ENCODE measurements at places on chromosomes 12 and 14.

DNA sequence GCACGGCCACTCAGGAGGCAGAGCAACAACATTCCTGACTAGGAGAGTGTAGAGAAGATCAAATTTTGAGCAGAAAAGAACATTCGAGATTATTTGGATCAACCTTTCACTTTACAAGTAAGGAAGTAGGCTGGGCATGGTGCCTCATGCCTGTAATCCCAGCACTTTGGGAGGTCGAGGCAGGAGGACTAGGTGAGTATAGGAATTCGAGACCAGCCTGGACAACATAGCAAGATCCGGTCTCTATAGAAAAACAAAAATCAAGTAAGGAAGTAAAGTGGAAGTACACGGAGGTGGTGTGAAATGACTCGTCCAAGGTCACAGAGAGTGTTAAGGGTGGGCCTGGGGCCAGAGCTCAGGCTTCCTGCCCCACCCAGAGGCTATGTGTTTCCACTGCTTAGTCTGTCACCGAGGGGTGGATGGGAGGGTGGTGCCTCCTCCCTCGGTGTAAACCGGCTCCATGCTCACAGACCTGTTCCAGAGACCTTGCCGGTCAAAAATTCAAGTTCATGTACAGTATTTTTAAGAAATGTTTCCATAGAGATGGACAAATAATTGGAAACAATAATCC is 51.9 kb downstream of the MAP1LC3B2 start:
- DNase-seq: no peak

DNA sequence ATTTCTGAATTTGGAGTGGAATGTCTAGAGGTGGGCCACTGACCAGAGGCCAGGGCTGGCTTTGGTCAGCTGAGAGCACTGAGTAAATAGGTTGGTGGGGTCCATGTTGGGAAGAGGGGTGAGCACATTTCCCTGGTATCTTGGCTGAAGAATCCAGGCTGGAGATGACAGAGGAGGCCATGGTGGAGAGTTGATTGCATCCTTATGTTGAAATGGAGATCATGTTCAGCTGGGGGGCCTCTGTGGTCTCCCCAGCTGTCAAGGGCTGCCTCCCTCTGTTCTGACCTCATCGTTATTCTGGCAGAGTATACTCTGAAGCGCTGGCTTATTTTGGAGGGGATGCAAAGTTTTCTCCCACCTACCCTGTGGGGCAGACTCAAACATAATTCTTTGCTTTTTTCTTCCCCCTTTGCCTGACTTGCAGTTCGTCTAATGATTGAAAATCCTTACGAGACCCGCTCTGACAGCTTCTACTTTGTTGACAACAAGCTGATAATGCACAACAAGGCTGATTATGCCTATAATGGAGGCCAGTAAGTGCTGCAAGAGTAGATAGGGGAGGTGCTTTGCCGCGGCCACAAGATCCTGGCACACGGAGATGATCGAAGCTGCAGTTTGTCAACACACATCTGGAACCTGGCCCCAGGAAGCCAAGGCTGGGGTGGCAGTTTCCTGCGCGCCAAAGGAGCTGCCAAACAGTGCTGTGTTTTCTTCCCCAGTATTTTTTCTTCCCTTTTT is 6.0 kb upstream of the ACADS start:
- DNase-seq: no peak

DNA sequence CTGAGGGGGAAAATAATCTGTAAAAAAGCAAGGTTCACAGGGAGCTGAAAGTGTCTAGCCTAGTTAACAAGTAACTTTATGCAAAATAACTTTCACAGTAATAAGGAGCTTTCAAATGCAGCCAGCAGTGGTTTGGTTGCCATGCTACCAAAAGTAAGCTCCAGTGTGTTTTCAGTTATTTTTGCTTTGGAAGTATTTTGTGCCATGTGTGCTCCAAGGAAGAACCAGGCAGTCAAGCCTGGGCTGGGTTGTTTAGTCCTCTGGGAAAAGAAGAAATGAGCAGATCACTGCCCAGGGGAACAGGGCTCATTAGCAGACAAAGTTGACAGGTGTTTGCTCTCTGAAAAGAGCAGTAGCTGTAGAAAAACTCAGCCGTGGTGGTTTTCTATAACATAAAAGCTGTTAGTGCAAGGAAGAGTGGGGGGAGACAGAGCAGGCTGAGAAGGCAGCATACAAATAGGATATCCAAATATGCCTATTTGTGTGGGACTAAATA is 92.8 kb upstream of the TMTC2 start:
- no peak for DNase-seq

DNA sequence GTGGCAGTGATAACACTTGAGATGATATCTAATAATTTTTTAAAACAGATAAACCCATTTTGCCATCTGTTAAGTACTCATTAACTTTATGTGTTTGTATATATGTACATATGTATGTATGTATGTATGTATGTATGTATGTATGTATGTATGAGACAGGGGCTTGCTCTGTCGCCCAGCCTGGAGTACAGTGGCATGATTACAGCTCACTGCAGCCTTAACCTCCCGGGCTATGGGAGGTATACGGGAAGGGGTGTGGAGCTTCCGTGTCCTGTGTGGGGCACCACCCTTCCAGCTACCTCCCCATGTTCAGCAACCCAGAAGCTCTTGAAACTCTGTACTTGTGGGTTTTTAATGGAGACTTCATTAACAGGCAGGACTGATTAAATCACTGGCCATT is 116.9 kb downstream of the SCFD1 start:
- DNase-seq: no peak

GRCh38 chr12:72471806-72472205 is 199.6 kb downstream of the TRHDE start:
- no peak for DNase-seq

GRCh38 chr14:77206877-77207389 is 25.3 kb downstream of the TMEM63C start:
- DNase-seq: no peak

DNA sequence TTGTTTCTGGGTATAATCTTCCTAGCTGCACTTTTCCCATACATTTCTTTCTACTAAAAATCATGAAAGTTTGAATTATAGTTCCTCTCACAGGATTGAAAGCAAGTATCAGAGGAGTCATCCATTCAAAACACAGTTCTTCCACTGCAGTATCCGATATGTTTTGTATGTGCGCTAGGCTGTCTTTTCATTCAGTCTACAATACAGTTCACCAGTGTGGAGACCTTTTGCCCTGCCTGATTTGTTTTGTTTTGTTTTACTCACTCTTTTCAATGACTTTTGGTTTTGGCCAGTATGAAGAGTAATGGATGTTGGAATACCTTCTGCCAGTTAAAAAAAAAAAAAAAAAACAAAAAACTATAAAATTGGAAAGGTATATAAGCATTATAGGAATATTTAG is 91.4 kb downstream of the FGD4 start:
- no peak for DNase-seq

- no peak for DNase-seq
These were observed 65.2 kb downstream of the PAPOLA start for GRCh38 chr14:96567289-96567899.

GRCh38 chr14:52150162-52150561 is 81.3 kb upstream of the NID2 start:
- DNase-seq: no peak

- no peak for DNase-seq
These were observed 90.0 kb downstream of the RMST start for GRCh38 chr12:97552410-97553121.

- DNase-seq: no peak
These were observed 43.6 kb downstream of the ANO2 start for GRCh38 chr12:5901416-5901815.

Measured in activated CD8-positive, alpha-beta memory T cell treated with anti-CD3 and anti-CD28 coated beads for 4 hours (primary cell).